ENCODE measurements at places on chromosomes 2 and 18.

DNA sequence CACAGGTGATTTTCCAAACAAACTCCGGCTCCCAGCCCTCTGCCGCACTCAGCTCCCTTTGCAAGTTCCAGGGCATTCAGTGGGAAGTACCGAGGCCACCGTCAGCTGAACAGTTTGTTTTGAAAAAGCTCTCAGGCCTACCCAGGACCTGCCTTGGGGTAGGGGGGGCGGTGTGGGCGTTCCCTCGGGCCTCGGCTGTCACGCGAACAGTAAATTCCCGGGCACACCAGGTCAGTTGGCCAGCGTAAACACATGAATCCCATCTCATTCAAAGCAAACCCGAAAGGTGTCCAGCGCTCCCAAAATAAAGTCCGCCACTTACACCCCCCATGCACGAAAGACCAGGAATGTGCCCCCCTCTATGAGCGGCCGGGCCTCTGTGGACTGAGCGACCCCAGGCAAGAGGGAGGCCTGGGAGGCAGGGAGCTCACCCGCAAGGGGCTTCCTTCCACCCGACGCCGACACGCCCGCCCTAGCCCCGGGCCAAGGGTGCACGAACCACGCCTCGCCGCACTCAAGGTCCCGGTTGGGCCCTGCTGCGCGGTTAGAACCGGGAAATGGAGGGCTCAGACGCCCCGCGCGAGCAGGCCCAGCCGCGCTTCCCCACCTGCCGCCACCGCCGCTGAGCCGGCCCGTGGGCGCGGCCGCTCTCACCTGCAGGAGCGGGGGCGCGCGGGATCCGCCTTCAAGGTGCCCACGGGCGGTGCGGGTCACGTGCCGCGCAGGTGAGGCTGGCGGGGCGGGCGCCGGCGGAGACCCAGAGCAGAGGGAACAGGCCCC, at the start of gene WDSUB1:
TSS of gene WDSUB1 (minus strand) at position 775 of the 780 bp plus-strand sequence. CDS start 3,634 bp downstream, outside the sequence.
- DNase-seq = peak; percentile 82

DNA sequence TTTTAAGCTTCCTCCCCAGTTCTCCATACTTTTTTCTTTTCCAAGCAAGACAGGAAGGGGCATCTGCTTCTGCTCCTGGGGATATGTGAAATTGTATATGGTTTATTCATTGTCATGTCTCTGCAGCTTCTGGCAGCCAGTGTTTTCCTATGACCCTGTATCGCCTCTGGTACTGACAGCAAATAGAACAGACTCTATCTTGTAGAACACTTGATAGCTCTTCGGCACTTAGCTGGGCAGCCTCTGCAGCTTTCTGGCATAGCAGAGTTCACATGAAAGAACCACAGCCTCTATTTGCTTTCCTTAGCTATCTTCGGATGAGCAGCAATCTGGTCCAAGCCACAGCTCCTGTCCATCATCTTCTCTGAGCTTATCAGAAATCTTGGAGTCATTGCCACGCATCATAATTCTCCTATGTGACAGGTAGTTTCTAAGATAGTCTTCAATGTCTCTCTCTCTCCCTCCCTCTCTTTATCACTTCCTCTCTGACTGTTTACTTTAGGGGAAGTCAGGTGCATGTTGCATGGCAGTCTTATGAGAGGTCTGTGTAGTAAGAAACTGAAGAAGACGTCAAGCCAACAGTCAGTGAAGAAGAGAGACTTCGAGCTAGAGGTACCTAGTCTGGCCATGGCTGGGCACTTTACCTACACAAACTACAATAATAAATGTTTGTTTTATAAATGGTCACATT, 627.7 kb upstream of the CDH2 start:
- DNase-seq = no peak

- DNase-seq = no peak
These were observed 389.4 kb upstream of the KLHL29 start for GRCh38 chr2:22995576-22995975.

DNA sequence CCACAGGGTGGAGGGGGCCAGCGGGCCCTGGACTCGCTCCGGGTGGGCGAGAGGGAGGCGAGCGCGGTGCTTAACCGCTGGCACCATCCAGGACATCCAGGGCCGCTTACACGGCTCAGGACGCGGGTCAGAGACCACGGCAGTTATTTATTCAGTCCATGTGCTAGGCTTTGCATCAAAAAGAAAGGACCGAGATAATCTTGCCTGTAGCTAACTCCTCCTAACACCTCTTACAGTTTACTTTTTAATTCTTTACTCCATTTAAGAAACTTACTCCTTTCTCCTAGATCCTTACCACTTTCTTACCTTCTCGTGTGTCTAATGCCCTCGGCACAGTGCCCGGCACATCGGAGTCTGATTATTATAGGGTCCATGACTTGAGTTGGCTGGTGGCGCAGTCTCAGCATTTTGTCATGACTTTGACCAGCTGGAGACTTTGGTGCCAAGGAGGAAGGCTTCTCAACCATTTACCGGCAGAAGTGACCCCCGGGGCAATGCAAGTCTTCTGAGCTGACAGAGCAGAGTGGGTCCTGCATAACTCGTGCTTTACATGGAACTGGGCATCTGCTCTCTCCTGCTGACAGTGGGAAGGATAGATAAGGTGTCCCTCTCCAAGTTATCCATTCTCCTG, 503 bp downstream of the ANXA4 start:
- DNase-seq = peak; percentile 29

- DNase-seq = no peak
These were observed 72.9 kb upstream of the HK2 start for GRCh38 chr2:74760875-74761630.

GRCh38 chr18:12391487-12392165, 14.6 kb upstream of the AFG3L2 start:
- DNase-seq = peak; percentile 74

GRCh38 chr18:23735021-23735464, 45.8 kb downstream of the LAMA3 start:
- DNase-seq = no peak

DNA sequence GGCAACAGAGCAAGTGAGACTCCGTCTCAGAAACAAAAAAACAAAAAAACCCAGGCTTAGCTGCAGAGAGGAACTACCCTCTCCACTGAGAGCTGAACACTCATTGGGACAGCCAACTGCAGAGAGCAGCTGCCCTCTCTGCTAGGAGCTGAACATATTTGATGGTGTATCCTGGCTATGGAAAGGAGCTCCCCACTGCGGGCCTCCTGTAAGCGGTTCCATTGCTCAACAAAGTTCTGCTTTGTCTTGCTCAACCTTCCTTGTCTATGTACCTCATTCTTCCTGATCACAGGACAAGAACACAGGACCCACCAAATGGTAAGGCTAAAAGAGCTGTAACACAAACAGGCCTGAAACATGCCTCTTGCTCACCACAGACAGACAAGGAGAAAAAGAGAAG, 246.3 kb upstream of the LRRTM4 start:
- no peak for DNase-seq

GRCh38 chr2:127069003-127069402, 38.0 kb downstream of the BIN1 start:
- no peak for DNase-seq

GRCh38 chr2:62794791-62795190, 89.3 kb downstream of the EHBP1 start:
- DNase-seq = no peak

DNA sequence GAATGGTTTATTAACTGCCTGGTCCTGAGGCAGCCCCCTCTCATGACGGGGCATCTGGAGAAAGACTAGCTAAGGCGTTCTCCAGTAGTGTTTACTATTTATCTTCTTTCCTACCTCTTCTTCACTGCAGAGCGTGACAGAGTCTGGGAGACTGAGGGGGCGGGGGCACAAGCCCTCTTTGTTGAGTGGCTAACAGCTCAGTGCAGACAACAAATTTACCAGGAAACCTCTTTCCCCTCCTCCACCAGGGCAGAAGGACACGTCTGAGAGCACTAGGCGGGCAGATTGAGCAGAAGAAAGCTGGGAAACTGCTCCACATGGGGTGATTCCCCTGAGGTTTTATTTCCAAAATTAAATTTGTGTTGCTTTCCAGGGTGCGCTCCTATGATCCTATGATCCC, 322.1 kb downstream of the CNTNAP5 start:
- DNase-seq = no peak

GRCh38 chr2:150319658-150320555, 167.6 kb downstream of the RND3 start:
- no peak for DNase-seq

- no peak for DNase-seq
These were observed 59.5 kb downstream of the E2F6 start for GRCh38 chr2:11406267-11406957.

- no peak for DNase-seq
These were observed 80.7 kb upstream of the RNF152 start for GRCh38 chr18:61973273-61974115.

- DNase-seq = no peak
These were observed 331.4 kb upstream of the KLHL29 start for GRCh38 chr2:23053601-23054000.

DNA sequence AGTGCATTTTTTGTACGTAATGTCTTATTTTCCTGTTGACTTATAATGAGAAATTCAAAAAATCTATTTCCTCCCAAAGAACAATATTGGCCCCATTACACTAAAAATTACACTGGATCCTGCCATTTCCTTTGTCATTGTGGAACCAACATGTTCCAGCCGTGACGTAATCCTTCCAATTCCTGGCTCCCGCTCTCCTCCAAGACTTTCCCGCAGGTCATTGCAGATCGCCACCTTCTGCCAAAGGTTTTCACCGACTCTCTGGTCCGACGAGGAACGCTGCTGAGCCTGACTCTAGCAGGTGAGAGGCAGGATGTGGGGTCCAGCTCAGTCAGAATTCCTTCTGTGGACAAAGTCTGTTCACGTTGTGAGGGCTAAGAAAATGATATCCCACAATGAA, 38.0 kb downstream of the PTGR3 start:
- no peak for DNase-seq

DNA sequence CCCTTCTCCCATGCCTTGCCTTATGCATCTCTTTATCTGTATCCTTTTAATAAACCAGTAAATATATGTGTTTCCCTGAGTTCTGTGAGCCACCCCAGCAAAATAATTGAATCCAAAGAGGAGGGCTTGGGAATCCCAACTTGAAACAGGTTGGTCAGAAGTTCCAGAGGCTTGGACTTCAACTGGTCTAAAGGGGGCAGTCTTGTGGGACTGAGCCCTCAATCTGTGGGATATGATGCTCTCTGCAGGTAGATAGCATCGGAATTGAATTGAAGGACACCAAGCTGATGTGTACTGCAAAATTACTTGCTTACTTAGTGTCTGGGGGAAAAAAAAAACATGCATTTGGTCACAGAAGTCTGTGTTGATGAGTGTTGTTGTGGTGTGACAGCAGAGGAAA, 1033.5 kb upstream of the TMEFF2 start:
- no peak for DNase-seq

DNA sequence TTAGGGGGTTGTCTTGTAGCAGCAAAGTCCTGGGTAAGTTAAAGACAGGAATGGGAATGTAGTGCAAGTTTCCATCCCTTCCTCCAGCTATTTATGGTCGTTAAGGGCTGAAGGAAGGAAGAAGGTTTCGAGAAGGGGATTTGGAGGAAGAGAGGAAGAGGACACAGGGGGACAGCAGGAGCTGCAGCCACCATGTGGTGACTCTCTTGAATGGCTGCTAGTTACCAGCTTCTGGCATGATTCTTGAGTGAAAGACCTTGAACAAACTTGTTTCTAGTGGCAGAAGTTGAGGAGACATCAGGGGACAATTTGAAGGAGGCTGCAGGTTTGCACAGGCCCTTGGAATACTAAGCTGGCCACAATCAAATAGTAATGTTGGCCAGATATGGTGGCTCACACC, 116.6 kb downstream of the MTX2 start:
- DNase-seq = no peak

- no peak for DNase-seq
These were observed 57.7 kb downstream of the ROCK2 start for GRCh38 chr2:11286749-11287148.

DNA sequence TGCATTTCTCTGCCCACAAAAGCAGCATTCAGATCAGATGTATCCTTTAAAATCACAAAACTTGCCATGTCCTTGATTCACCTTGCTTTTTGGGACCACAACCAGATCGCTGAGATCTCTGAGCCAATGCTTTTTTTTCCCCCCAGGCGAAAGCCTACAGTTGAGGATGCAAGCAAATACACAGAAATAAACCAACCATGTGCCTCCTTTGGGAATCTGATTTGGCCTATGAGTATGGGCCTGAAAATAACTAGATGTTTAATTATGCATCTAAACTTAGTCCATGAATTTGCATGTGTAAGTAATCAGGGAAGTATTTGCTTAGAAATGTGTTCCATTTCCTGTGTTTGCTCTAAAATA, 49.7 kb upstream of the CDC42EP3 start:
- DNase-seq = no peak

GRCh38 chr2:233418761-233419546, 64.7 kb downstream of the DGKD start:
- no peak for DNase-seq

DNA sequence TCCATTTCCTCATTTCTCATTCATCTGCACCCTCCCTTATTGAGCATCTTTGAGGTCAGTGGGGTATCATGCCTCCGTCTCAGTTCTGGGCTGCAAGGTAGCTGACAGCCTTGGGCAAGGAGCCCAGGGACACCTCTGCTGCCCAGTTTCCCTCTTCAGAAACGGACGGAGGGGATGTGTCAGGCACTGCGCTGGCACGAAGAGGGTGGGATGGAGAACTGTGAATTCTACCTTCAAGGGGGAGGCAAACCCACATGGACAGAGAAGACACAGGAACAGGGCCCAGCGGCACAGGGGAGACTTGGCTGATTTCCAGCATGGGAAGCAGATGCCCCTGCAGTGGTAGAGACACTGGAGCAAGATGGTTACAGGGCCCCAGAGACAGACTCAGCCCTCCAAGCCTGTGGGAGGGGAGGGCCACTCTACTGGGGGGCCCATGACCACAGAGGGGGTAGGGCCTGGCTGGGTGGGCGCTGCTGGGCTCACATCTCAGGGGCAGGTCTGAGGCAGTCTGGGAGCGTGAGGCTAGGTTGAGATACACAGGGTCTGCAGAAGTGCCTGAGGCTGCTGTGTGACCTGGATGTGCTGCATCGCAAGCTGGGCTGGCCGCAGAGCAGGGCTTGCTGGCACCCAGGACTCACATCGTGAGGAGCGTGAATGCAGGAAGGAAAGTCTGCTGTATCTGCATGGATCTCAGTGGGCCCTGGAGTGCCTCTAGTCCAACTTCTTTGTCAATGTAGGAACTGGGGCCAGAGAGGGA, 92.3 kb downstream of the HS1BP3 start:
- no peak for DNase-seq

- DNase-seq = no peak
These were observed 41.4 kb downstream of the USP14 start for GRCh38 chr18:199768-200167.

DNA sequence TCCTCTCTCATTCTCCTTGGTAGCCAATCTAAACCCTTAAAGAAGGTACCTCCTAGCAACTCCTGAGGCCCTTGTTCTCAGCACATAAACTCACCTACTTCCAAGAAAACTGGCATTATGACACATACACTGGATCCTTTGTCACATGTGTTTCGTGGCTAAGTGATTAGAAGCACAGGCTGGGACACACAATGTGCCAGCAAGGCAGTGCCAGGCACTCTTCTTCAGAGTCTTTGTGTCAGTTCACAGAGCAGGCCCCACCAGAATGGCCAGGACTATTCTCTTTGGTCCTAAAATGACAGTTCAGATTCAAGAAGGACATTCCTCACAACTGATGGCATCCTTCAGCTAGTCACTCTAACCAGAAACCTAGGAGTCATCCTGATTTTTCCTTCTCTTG, 40.3 kb downstream of the SMC6 start:
- no peak for DNase-seq

GRCh38 chr18:77248873-77249568, 627 bp upstream of the GALR1 start:
- no peak for DNase-seq
